Activated CD4-positive, alpha-beta T cell treated with anti-CD3 and anti-CD28 coated beads for 1 hour (primary cell): ENCODE measurements at places on chromosomes 2 and 18.

GRCh38 chr2:104872866-104873688 is 19.2 kb downstream of the POU3F3 start:
- DNase-seq: no peak

GRCh38 chr2:119431976-119432850 is 559 bp downstream of the TMEM37 start:
- DNase-seq: no peak

DNA sequence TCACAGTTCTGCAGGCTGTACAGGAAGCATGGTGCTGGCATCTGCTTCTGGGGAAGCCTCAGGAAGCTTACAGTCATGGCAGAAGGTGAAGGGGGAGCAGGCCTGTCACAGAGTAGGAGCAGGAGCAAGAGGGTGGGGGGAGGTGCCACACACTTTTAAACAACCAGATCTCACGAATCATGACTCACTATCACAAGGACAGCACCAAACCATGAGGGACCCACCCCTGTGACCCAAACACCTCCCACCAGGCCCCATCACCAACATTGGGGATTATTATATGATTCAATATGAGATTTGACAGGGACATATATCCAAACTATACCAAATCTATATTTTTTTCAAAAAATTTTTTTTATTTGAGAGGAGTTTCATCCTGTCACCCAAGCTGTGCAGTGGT is 51.0 kb upstream of the GLS start:
- DNase-seq: no peak

DNA sequence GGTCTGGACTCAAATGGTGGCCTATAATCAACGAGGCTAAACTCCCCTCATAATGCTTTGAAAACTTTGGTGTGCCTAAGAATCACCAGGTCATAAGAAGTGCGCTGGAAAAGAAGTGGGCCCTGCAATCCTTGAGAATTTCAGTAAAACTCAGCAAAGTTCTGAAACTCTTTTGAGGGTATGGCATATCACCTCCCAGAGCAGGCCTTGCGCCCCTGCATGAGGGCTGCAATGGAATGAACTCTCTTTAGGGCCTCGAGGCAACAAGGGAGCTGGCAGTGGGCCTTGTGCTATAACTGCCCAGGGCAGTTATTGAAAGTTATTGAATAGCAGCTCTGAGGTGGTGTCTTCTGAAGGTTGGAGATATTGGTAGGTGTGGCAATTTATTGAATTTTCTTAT is 34.5 kb upstream of the AFF3 start:
- DNase-seq: no peak

GRCh38 chr2:178397002-178397605 is 53.9 kb downstream of the PRKRA start:
- DNase-seq: no peak

DNA sequence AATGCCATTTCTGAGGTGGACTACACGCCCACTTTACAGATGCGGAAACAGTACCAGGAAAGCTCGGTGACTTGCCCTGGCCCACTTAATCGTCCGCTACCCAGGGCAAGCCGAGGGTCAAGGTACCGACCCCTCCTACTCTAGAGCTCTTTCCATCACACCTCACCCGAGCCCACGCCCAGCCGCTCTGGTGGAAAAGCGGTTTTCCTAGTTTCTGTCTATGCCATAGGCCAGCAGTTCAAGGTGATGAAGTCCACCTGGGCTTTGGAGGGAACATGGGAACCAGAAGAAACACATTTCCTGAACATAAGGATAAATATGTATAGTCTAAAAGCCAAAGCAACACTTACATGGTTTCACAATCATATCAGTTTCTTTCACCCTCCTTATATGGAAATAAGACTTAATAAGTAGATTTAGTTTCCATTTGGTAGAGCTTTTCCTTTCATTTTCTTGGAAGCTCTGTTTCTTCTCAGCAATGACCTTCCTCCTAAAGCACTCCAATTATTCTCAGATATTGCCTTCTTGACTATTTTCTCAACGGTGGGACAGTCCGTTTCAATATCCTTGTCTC is 567 bp downstream of the VWA3B start:
- DNase-seq: no peak

DNA sequence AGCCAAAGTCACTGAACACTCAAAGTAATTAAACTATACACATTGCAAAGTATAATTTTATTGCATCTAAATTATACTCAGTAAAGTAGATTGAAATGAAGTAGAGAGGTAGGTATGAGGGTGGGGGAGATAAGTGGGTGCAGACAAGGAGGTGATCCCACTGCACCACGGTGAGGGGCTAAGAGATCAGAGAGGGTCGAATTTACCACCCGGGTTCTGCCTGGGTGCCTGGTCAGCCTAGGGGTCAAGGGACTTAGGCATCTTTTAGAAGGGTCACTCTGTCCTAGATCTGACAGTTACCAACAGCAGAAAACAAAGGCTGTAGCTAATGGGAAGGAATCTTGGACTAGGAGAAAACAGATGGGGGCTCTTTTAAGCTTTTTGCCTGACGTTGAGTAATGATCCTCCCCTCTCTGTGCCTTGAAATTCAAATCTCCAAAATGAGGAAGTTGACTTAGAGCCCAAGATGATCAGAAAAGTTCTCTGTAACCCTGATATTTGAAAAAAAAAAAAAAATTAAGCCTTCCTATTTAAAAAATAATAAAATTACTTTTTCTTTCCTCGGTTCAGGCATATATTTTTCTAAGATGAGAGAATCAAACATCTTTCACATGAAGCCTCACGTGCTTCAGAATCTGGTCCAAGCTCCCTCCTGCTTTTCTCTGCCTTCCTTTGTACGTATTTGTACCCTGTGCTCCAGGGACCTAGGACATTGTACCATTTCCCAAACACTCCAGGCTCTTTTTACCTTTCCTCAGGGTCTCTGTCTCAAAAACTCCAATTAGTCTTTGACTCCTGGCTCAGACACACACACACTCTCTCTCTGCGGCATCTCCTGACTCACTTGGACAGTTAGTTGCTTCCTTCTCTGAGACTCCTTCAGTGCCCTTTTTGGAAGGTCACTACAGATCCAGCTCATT is 353.9 kb downstream of the CYRIA start:
- DNase-seq: no peak

GRCh38 chr2:39858677-39859076 is 79.6 kb upstream of the THUMPD2 start:
- no peak for DNase-seq

DNA sequence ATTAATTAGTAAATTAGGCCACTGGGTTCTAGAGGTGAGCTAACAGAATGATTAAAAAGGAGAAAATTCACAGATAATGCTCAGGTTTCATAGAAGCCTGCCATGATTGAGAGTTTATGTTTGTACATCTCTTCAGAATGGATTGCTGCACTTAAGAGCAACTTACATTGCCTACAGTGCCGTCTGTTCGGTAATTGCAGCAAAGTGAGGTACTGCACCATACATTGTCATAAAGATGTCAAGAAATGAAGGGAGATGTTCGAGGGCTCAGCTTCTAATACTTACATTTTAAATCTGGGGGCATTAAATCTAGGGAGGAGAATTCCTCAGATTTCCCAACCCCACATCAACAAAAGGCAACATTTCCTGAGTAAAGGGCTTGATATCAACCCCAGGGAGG is 976.2 kb upstream of the FANCL start:
- no peak for DNase-seq

GRCh38 chr2:225640550-225640949 is 241.0 kb downstream of the NYAP2 start:
- no peak for DNase-seq

- no peak for DNase-seq
Observed at GRCh38 chr2:67650291-67651133, 253.4 kb downstream of the ETAA1 start.

- no peak for DNase-seq
Observed at GRCh38 chr2:178008636-178009289, 63.8 kb downstream of the PDE11A start.

DNA sequence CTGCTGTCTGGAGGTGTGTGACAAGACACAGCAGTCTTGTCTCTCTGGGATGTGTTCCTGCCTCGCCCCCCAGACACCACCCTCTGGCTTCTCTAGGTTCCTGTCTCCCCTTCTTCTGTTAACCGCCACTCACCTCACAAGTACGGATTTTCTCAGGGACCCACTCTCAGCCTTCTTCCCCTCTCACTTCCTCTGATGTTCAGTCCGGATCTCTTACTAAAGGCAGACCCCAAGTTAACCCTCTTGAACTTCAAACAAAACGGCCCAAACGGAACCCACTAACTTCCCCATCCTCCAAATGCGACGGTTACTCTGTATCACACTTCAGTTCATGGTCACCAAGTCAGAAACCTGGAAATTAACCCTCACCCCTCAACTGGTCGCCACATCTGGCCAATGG is 32.0 kb downstream of the B4GALT6 start:
- no peak for DNase-seq

DNA sequence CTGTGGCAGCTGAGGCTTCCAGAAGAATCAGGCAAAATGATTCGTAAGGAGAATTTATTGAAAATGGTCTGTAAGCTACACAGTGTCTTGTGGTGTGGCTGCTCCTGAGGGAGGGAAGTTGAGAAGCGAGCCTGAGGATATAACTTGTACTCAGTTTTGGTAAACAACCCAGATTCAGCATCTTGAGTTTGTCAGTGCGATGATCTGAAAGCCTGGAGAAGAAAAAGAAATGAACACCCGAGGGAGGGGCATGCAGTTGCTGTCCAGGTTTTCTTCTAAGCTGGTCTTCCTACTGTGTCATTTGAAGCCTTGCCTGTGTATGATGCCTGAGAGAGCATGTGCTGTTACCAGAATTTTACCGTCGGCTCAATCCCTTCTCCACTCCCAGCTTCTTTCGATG is 87.3 kb downstream of the MAPK4 start:
- no peak for DNase-seq

- DNase-seq: no peak
Observed at GRCh38 chr18:62282188-62282629, 42.9 kb upstream of the TNFRSF11A start.

GRCh38 chr2:177212891-177213856 is 580 bp downstream of the HNRNPA3 start:
- DNase-seq: peak; percentile 81

- DNase-seq: no peak
Observed at GRCh38 chr18:78981394-78981831, 1.8 kb downstream of the SALL3 start.

GRCh38 chr2:138501425-138502254 is at the start of gene SPOPL:
SPOPL (plus strand) TSS chr2:138501770; CDS start chr2:138550217, 48,447 bp downstream.
- DNase-seq: peak; percentile 71

DNA sequence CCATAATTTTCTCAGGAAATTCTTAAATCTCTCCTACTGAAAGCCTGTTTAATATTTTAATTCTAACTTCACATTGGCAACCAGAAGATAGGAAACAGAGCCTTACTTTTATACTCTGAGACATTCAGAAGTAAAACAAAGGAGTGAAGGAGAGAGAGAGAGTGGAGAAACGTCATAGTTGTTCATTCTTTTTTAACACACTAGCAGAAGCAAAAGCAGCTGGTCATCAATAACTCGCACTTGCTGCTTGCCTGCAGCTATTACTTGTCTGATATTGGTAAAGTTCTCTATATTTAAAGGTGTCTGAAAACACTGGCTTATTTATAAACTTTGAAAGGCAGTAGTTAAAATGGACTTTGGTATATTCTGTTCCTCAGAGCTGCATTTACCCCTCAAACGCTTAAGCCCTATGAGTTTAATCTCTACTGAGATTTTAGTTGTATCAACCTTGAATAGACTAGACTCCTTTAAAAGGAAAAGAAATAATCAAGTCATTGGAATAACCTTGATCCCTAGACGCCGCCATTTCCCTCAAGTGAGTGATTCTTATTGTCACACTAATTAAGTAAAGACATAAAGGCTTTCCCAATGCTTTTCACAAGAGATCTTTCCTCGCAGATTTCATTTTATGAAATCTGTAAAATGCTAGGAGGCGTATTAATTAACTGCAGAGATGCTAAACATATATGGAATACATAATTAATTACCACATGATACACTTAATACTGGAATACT is 182.0 kb downstream of the PID1 start:
- DNase-seq: no peak

- no peak for DNase-seq
Observed at GRCh38 chr2:175195012-175195411, 13.5 kb upstream of the ATP5MC3 start.

DNA sequence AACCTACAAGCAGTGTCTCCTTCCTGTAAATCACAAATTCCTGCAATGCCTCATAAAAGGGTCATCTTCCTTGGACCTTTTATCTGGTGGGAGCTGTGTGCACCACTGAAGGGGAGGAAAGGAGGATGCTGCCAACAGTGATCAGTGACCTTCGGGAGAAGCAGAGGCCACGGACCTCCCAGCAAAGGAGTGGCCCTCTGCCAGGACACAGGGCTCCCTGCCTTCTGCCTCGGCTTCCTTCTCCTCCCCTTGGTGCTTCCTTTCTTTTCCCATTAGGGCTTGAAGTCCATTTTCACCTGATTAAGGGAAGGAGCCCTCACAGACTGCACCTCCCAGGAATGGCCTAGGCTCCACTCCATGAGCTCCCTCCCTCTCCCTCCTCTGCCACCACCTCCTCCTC is 85.3 kb upstream of the ITGA6 start:
- DNase-seq: no peak

GRCh38 chr2:95261602-95262001 is 12.6 kb upstream of the PROM2 start:
- DNase-seq: no peak

GRCh38 chr18:31505156-31505555 is 7.2 kb downstream of the DSG2 start:
- DNase-seq: no peak

GRCh38 chr2:220396287-220396686 is 768.9 kb downstream of the SLC4A3 start:
- DNase-seq: no peak

DNA sequence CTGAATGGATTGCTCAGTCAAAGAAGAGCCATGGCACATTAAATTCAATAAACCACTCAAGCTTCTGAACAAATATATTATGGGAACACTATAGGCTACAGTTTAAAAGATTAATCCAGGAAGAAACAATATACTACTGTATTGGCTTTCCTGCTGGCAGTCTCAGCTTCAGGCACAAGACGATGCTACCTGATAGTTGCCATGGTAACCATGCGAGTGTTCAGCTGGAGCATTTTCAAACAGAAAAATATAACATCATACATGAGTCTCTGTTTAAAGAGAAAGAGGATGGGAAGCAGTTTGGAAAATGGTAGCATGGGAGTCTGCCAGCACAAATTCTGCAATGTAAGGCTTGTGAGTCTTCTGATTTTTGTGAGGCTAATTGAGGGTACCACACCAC is 65.9 kb upstream of the CPO start:
- DNase-seq: no peak

DNA sequence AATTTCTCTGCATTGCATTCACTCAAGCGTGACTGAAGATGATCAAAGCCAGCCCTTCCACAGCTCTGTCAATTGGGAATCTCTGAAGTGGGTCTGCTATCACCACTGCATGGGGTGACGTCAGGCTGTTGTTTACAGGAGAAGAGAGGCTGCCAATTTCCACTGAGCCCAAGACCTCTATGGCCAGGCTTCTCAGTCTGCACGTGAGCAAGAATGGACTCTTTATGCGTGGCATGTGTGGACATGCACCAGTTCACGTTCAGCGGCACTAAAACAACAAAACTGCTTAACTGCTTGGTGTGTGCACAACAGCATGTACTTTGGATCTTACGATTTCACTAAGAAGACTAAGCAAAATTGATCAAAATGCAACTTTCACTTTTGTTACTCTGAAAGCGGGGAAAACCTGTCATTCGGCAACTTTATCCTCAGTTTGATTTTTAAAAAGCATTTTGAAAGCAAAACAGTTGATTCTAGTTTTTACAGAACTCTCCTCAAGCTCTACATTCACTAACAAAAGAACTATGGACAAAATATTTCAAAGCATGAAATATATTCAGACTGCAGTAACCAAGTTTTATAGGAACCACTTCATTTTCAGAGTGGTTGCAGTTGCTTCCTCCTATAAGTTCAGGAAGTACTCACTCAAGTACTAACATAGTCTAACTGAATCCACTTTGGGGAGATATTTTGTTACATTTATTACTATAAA is 77.0 kb upstream of the SERTAD2 start:
- DNase-seq: peak; percentile 17

GRCh38 chr18:36130039-36130831 is 536 bp downstream of the ELP2 start:
- no peak for DNase-seq
